Right ventricle myocardium superior (tissue), 1 donor: ENCODE measurements at places on chromosomes 7 and 10. TPM values are rescaled to one million over a fixed set of nuclear protein-coding genes. Genes with fewer than 3 reads are reported as not detected.

Gene SLC13A1
- total RNA-seq: not detected

Gene TMEM168
- total RNA-seq: 14.0 TPM

GRCh38 chr7:99040104-99040958 is 103.6 kb downstream of the SMURF1 start:
- peak; percentile 77 for DNase-seq

Gene CTAGE8
- total RNA-seq: 0.32 TPM

Gene LRIT1
- total RNA-seq: 0.13 TPM

- DNase-seq: no peak
Measured at GRCh38 chr10:13270877-13271551, 28.9 kb downstream of the PHYH start.

DNA sequence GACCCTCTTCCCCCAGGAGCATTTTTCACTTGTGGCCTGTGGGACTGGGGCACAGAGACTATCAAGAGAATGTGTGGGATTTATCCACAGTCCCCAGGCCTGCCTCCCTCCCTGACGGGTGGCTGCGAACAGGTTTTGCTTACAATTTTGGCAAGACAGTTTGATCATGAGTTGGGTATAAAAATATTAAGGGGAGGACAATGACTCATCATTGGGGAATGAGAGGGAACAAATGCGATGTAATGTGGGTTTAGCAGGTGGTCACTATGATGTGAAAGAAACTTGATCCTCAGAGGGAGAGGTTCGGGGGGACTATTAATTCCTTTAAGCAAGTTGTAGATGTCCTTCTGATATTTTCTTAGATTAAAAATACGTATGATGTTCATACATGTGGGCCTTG is 52.2 kb downstream of the EMX2 start:
- no peak for DNase-seq

Gene PLEKHS1
- total RNA-seq: not detected

GRCh38 chr7:99258501-99258900 is 14.1 kb upstream of the MYH16 start:
- no peak for DNase-seq

Gene ATG9B
- total RNA-seq: not detected

DNA sequence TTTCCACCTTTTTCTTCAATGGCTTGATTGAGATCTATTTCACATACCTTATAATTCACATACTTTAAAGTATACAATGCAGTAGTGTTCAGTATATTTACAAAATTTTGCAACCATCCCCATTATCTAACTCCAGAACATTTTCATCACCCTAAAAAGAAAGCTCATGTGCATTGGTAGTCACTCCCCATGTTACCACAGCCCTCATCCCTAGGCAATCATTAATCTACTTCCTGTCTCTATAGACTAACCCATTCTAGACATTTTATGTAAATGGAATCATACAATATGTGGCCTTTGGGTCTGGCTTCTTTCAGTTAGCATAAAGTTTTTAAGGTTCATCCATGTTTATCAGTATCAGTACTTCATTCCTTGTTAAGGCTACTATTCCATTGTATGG is 214.2 kb downstream of the WDR11 start:
- no peak for DNase-seq

- no peak for DNase-seq
Measured at GRCh38 chr10:16648366-16648765, 126.7 kb upstream of the C1QL3 start.

- DNase-seq: no peak
Measured at GRCh38 chr10:70504521-70505358, 26.2 kb downstream of the PALD1 start.

- no peak for DNase-seq
Measured at GRCh38 chr10:132599732-132600131, 62.1 kb downstream of the INPP5A start.

- DNase-seq: peak; percentile 29
Measured at GRCh38 chr10:43075612-43076003, 1.3 kb upstream of the RET start.

DNA sequence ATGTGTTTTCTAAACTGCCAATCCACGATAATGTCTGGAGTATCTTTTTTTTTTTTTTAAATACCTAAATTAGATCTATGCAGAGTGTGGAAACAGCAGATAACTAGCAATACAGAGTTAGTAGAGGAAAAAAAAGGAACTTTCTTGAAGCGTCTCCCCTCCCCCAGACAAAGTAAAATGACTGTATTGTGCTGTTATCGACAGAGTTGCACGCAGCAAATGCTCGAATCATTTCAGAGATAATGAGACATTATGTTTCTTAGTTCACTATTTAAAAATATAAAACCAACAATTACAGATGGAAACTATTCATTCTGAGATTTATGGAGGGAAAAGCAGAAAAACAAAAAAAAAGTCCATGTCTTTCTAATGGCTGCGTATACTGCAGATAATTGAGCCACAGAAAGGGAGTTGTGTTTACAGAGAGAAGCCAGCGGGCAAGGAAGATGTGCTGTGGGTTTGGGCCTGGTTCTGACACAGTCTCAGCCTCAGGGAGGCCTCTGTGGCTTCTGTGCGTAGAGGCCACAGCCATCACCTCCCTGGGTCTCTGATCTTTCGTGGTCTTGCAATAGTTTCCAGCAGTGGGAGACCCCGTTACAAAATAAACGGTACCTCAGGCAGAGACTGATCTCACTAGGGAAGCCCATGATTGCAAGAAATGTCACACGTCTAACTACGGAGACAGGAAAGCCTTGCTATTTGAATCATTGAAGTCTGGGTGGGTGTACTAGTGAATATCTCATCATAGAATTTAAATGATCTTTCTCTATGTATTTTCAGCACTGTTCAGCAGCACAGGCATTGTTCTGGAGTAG is 19.1 kb upstream of the KLF6 start:
- DNase-seq: no peak
